Progenitor cell of endocrine pancreas (in vitro differentiated cells): ENCODE measurements at places on chromosomes 1 and 21. TPM values are rescaled to one million over a fixed set of nuclear protein-coding genes. Genes with fewer than 3 reads are reported as not detected.

DNA sequence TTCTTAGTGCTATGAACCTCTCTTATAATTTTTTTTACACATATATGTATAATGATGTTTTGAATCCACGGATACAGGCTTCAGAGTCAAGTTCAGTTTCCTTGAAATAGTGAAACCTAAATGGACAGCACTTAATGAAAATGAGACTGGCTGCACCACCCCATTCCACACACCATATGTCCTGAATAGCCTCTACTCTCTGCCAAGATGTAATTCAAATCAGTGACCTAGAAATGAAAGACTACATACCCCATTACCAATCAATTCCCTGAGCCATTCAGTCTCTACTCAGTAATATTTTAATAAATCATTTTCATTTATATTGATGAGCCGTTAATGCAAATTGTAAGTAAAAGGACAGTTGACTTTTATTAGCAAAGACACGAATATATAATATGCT lies 614.9 kb upstream of the TMPRSS15 start:
- DNase-seq, result no peak

- no peak for DNase-seq
These were observed 1048.5 kb downstream of the PLA2G4A start for GRCh38 chr1:187877220-187877619.

DNA sequence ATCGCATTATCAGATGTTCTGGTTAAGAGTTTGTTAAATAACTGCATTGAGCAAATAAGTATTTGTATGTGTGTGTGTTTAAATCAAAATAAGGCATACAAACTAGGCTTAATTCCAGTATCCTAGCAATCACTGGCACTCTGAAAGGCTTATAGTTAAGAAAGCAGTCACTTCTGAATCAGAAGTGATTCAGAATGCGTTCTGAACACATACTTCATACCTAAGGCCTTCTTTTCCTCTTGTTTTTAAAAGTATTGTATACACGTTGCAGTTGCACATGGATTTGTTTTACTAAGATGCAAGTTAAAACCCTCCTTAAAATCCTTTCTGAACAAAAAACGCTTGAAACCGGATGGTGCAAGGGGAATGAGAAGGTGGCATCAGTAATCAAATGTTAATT lies 238.4 kb upstream of the DMRTA2 start:
- no peak for DNase-seq

DNA sequence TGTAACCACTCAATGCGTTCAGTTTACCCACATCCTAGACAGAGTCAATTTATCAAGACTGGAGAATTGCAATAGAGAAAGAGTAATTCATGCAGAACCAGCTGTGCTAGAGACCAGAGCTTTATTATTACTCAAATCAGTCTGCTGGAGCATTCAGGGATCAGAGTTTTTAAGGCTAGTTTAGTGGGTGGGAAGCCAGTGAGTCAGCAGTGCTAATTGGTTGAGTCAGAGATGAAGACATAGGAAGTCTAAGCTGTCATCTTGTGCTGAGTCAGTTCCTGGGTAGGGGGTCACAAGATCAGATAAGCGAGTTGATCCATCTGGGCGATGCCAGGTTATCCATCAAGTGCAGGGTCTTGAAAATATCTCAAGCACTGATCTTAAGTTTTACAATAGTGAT lies 499.6 kb downstream of the MRPL39 start:
- no peak for DNase-seq

Gene OR2T35
- not detected in 2 replicates for total RNA-seq

Gene CD1D
- 0.13 TPM in 1 of 2 replicates, not detected in the other for total RNA-seq

Gene WDR64
- 0.07 TPM in 1 of 2 replicates, not detected in the other for total RNA-seq
